ENCODE measurements at places on chromosomes 6 and 20. TPM values are rescaled to one million over a fixed set of nuclear protein-coding genes. Genes with fewer than 3 reads are reported as not detected.

Gene ADAM33
- 5.0 TPM for polyA plus RNA-seq

Gene PCIF1
- 18.2 TPM for polyA plus RNA-seq

Gene SAMD3
- polyA plus RNA-seq: 15.8 TPM

GRCh38 chr6:158730541-158730907 lies 80.7 kb downstream of the SYTL3 start:
- DNase-seq: no peak

DNA sequence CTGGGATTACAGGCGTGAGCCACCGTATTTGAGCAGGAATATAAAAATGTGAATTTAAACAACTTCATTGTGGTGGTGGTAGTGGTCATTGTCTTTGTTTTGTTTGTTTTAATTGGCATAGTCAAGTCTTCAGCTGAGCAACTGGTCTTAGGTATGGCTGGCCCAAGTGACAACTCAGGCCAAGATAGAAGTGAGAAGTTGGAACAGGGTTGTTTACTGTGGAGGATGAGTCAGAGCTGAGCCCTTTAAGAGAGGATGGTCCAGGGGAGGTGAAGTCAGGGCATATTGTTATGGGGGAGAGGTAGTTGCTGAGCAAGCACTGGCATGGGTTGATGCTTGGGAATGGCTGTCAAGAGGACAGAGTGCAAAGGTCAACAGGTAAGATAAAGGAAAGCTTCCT lies 308.2 kb downstream of the FARS2 start:
- no peak for DNase-seq

Gene SLC13A3
- polyA plus RNA-seq: 0.10 TPM

DNA sequence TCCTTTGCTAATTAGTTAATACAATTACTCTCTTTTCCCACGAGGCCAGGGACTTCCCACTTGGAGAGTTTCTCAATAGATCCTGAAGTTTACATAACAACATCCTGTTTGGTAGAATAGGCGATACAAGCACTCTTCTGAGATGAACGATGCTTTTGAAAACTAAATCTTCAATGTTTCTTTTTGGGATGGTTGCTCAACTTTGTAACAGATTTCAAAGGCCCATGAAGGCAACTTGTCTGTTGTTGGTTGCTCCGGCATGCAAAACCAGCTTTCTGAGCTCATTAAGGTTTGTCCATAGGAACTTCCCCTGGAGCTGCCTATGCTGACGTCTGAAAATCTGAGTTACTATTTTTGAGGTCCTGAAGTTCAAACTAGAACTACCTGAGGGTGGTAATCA lies 25.9 kb upstream of the ROS1 start:
- DNase-seq: no peak

DNA sequence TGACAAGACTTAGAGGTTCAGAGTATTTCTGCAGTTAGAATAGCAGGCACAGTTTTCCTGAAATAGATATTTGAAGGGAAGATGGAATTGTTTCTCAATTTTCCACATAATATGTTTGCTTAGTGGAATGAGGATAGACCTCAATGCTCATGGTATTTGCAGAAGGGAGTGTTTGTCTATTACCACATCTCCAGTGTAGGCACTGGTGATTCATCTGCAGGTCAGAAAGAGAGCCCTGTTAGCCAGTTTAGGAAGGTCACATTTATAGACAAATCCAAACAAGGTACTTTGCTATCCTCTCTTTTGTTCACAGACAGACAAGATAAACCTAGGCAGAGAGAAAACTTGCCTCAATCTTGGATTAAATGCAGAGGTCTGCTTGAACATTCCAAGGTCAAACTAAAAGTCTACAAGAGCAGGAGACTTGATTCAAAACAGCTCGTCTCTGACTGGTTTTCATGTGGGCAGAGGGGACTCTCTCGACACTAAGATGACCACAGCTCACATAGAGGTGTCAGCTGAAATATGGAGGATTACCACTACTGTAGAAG lies 22.8 kb downstream of the ISM1 start:
- DNase-seq: no peak

GRCh38 chr6:110873981-110874879 lies at the start of gene AMD1:
TSS of gene AMD1 (plus strand) at chr6:110874785. CDS start at chr6:110875106, 321 bp downstream.
- peak; percentile 97 for DNase-seq

GRCh38 chr20:61696181-61696735 lies 369.4 kb downstream of the TAF4 start:
- no peak for DNase-seq

Gene MUCL3
- polyA plus RNA-seq: not detected

GRCh38 chr6:7262746-7263518 lies 50.1 kb downstream of the SSR1 start:
- no peak for DNase-seq

DNA sequence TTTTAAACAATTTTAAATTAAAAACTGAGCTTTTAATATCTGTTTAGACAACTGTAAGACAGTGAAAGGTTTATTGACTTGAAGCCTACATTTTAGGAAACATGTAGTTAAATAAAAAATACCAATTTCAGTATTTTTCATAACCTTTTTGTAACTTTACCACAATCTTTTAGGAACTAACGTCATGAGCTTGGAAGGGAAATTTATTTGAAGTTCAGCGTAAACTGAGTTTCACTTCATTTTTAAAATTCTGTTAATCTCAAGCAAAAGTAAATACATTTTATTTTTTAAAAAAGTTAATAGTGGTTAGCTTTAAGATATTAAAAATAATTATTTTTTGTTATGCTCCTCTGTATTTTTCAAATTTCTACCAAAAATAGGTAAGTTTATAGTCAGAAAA lies 5.5 kb downstream of the CST7 start:
- no peak for DNase-seq

DNA sequence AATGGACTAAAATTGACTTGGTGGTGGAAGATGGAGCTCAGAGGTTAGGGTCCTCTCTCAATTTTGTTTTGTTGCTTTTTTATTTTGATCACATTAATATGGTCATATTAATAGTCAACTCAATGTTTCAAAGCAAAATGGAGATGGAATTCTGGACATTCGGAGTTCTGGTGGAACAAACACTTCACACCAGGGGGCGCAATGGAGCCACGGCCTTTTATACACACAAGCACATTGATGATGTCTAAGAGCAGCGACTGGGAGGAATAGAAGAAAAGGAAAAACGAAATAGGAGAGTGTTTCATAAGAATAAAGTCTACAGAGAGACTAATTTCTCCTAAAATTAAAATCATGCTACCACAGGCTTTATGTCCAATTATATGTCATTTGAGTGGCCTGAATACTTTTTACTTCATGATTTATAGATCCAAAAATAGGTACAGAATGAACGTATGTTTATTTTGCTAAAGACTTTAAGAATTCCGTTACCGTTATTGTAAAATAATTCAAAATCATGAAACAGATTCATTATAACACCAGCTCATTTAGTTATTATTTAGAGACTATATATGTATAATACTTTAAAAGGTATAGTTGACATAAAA lies 197.6 kb upstream of the SASH1 start:
- DNase-seq: peak; percentile 32

Gene CST4
- polyA plus RNA-seq: not detected

Gene HLA-DRB1
- not detected for polyA plus RNA-seq

DNA sequence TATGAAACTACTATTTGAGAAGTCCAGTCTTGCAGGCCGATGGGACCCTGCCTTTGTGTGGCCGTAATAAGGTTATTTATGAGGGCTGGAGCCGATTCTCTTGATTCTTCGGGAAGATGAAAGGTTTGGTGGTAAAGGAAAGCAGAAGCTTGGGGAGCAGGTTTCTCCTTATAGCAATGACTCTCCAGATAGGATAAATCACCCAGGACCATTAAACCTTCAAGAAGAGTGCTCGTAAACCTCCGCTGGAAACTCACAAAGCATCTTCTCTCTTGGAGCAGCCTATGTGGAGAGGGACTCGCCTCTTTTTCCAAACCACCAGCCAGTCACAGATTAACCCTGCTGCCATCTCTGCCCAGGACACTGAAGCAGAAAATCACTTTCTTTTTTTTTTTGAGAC lies 69.6 kb upstream of the SALL4 start:
- DNase-seq: no peak

- DNase-seq: no peak
These were observed 243.8 kb upstream of the PMEPA1 start for GRCh38 chr20:57953638-57954037.

Gene PTCRA
- not detected for polyA plus RNA-seq

- DNase-seq: no peak
These were observed 74.9 kb downstream of the ANKEF1 start for GRCh38 chr20:10109641-10110040.

Gene CPNE5
- 0.30 TPM for polyA plus RNA-seq

DNA sequence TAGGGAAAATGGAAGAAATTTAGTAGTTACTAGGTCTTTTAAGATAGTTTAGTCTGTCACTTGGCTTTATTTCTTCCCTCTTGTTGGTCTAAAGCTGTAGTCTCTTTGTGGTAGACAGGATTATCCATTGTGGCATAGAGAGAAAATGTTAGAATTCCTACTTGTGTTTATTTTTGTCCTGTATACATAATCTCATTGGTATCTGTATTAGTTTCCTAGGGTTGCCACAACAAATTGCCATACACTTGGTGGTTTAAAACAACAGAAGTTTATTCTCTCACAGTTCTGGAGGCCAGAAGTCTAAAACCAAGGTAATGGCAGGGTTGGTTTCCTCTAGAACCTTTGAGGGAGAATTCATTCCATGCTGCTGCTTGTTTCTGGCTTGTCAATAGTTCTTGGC lies 119.4 kb downstream of the ZFAND3 start:
- DNase-seq: no peak

DNA sequence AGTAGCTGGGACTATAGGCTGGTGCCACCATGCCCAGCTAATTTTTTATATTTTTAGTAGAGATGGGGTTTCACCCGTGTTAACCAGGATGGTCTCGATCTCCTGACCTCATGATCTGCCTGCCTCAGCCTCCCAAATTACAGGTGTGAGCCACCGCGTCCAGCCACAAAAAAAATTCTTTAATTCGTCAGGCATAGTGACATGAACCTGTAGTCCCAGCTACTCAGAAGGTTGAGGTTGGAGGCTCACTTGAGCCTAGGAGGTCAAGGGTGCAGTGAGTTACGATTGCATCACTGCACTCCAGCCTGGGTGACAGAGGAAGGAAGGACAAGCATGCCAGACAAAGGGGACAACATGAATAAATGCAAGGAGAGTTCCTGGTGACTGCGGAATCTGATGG lies 19.5 kb upstream of the ASXL1 start:
- DNase-seq: no peak

GRCh38 chr6:1337791-1338190 lies 25.9 kb downstream of the FOXQ1 start:
- no peak for DNase-seq

- no peak for DNase-seq
These were observed 586.2 kb downstream of the CD109 start for GRCh38 chr6:74282143-74282689.

- peak; percentile 21 for DNase-seq
These were observed 31.4 kb downstream of the COL11A2 start for GRCh38 chr6:33160728-33161344.

DNA sequence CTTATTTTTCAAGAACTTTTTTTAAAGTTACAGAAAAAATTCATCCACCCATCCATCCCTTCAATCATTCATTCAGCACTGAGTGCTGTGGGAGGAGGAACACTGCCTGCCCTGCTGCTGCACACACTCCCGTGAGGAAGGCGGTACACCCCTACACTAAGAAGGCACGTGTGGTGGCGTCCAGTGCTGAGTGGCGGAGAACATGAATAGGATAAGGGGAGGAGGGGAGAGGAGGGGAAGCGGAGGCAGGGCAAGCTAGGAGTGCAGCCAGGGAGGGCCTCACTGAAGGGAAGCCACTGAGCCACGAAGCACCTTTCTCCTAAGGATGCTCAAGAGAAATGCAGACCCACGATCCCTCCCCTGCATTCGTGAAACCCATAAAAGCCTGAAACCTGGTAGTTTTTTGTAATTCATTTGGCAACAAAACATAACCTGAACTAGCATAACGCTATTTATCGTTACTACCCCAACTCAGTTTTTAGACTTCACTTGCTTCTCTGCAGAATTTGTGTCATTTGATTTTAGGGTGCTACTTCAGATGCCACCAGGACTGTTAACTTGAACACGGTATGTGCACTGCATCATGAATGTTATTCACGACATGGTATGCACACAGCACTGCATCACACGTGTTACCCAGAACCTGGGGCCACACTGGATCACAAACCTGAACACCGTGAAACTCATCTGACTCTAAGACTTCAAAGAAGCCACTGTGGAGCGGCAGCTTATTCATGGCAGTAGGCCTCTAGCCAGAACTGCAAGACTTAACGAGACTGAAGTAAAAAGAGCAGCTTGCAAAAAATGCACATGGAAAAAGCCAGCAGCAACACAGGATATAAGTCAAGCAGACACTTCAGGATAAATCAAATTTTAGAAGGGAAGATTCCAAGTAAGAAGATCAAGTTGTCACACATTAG lies 3.5 kb downstream of the RNASET2 start:
- no peak for DNase-seq

GRCh38 chr6:38233161-38233791 lies 406.5 kb downstream of the BTBD9 start:
- no peak for DNase-seq

GRCh38 chr6:49327005-49327404 lies 136.0 kb downstream of the MMUT start:
- DNase-seq: no peak

GRCh38 chr6:6105472-6106036 lies 98.8 kb upstream of the NRN1 start:
- DNase-seq: no peak

GRCh38 chr6:90078513-90079289 lies 184.4 kb downstream of the GJA10 start:
- no peak for DNase-seq

Gene DLK2
- polyA plus RNA-seq: 3.9 TPM

DNA sequence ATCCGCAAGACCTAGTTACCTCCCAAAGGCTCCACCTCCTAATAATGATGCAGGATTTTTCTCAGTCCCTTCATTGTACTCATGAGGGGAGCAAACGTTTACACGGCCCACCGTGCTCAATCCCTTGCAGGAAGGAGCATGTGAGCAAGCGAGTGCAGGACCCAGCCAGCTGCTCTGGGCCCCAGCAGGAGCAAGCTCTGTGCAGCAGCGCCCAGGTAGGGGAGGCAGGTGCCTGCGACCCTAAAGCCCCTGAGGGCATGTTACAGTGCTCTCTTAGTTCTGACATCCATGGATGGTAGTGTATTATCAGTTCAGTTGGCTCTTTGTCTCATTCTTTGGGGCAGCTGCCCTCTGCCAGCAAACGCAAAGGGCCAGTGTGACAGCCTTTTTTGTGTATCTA lies 143.4 kb downstream of the TBXT start:
- no peak for DNase-seq

Gene GJA10
- polyA plus RNA-seq: not detected

Gene L3MBTL3
- polyA plus RNA-seq: 12.6 TPM

DNA sequence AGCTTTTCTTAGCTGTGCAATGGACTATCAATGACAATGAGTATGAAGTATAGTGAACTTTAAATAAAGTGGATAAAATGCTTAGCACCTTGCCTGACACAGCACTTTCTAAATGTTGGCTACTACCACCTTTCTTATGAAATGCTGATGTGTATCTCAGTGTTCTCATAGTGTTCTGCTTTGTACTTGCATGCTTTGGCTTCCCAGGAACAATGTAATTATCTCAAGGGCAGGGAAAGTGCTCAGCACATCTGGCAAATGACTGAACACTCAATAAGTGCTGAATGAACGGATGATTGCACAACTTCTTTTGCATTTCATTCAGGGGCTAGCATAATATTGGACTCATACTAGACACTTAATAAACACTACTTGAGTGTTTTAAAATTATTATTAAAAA lies 28.2 kb upstream of the NOX3 start:
- no peak for DNase-seq

GRCh38 chr6:80728830-80729229 lies 622.4 kb downstream of the BCKDHB start:
- no peak for DNase-seq

Gene PSORS1C2
- not detected for polyA plus RNA-seq

Data from SK-N-SH (cell line).